ENCODE measurements at places on chromosomes 16 and 17. TPM values are rescaled to one million over a fixed set of nuclear protein-coding genes. Genes with fewer than 3 reads are reported as not detected.

DNA sequence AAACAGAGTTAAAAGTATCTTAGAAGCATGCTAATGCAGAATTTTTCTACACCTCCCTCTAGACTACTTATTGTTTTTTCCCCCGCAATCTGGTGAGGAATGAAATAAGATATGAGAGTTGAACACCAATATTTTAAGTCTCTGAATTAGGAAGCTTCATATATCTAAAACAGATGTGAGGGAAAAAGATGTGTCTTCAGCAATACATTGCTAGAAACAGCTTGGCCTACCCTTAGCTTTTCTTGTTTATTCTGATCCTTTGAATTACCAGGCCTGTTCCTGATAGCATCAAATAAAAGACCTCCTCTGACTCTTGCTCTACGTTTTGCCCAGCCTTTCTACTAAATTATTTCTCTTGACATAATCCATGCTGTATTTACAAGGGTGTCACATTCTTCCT lies 221.8 kb downstream of the CDH11 start:
- DNase-seq: no peak

Gene GP1BA
- polyA plus RNA-seq: 0.19 TPM

DNA sequence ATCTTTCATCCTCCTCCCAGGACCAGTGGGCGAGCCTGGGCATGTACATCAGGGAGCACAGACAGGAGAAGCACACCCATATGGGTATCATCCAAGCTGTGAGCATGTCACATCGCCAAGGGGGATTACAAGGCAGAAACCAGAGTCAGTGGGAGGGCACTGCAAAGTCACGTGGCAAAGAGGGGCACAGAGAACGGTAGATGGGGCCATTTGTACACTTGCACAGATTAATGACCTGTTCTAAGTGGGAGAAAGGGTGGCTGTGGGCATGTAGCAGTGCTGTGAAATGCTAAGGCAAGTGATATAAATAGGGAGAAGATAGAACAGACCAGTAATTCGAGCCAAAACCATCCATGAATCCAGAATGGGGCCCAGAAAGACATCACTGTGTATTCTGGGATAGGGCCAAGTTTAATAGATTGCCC lies 265.0 kb downstream of the CPPED1 start:
- DNase-seq: no peak

GRCh38 chr16:48323783-48324775 lies 61.1 kb downstream of the SIAH1 start:
- DNase-seq: no peak

Gene HES7
- 0.40 TPM for polyA plus RNA-seq

GRCh38 chr17:76276461-76277299 lies 11.5 kb downstream of the UBALD2 start:
- no peak for DNase-seq
